ENCODE measurements at places on chromosomes 11 and 22. TPM values are rescaled to one million over a fixed set of nuclear protein-coding genes. Genes with fewer than 3 reads are reported as not detected.

OR8D1 gene
- total RNA-seq: not detected

C1QTNF4 gene
- 0.21 TPM for total RNA-seq

FADD gene
- 67.5 TPM for total RNA-seq

BIRC3 gene
- total RNA-seq: 52.7 TPM

LMO1 gene
- total RNA-seq: 3.0 TPM

GRIA4 gene
- not detected for total RNA-seq

EIF3M gene
- total RNA-seq: 399 TPM

DNAJB7 gene
- not detected for total RNA-seq

USP2 gene
- total RNA-seq: 0.77 TPM

FUT4 gene
- total RNA-seq: 2.6 TPM

RAG2 gene
- not detected for total RNA-seq

NRXN2 gene
- 0.32 TPM for total RNA-seq

LRRC56 gene
- 0.79 TPM for total RNA-seq

NRIP3 gene
- 0.83 TPM for total RNA-seq

Measured in A549 treated with Hydrocortisone at 1 μM for 4 hours (cell line).